ENCODE measurements at places on chromosomes 16 and 17.

DNA sequence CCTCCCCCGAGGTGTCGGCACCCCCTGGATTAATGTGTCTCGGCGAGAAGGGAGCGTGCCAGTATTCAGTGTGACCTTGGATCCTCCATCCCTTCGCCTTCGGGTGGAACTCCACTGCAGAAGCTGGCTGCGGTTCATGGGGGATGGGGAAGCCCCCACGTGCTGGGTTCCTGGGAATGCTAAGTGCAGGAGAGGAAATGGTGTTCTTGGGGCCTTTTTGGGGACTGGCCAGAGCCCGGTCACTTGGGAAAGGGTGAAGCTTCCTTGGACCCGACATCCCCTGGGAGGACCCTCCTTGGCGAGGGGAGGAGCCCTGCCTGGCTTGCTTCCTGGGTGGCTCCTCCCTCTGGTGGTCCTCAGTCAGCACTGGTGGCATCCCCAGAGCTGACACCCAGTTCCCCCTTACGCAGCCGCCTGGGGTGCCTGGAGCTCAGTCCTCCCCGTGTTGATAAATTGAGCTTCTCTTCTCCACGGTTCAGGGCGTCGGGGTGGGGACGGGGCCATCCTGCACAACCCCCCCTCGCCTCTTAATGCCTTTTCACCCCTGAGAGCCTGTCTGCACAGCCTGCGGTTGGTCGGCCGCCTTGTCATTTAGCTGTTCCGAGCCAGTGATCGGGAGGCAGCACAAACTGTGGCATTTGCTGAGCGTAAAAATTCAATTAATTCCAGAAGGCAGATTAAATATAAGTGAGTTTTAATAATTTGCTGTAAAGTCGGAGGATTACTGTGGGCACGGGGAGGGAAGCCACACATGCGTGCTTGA lies 30.7 kb upstream of the GSE1 start:
- no peak for DNase-seq

GRCh38 chr17:47686276-47686635 lies 7.7 kb upstream of the TBKBP1 start:
- peak; percentile 38 for DNase-seq

GRCh38 chr17:5841862-5842261 lies 228.3 kb upstream of the WSCD1 start:
- no peak for DNase-seq

- no peak for DNase-seq
Measured at GRCh38 chr17:66451188-66452149, 149.1 kb downstream of the PRKCA start.

- DNase-seq = no peak
Measured at GRCh38 chr17:82813299-82814051, 26.3 kb downstream of the ZNF750 start.

DNA sequence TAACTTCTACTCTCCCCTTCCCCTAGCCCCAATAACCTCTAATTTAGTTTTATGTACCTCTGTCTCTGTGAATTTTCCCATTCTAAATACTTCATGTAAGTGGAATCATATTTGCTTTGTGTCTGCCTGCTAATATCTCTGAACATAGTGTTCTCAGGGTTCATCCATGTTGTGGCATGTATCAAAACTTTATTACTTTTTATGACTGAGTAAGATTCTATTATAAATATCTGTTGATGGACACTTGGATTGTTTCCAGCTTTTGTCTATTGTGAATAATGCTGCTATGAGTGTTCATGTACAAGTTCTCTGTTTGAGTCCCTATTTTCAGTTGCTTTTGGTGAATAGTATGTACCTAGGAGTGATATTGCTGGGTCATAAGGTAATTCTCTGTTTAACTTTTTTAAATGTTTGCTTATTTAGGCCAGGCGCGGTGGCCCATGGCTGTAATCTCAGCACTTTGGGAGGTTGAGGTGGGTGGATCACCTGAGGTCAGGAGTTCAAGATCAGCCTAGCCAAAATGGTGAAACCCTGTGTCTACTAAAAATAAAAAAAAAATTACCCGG lies 92.8 kb downstream of the CHD9 start:
- no peak for DNase-seq

- DNase-seq = no peak
Measured at GRCh38 chr17:699345-699744, 15.3 kb downstream of the VPS53 start.

DNA sequence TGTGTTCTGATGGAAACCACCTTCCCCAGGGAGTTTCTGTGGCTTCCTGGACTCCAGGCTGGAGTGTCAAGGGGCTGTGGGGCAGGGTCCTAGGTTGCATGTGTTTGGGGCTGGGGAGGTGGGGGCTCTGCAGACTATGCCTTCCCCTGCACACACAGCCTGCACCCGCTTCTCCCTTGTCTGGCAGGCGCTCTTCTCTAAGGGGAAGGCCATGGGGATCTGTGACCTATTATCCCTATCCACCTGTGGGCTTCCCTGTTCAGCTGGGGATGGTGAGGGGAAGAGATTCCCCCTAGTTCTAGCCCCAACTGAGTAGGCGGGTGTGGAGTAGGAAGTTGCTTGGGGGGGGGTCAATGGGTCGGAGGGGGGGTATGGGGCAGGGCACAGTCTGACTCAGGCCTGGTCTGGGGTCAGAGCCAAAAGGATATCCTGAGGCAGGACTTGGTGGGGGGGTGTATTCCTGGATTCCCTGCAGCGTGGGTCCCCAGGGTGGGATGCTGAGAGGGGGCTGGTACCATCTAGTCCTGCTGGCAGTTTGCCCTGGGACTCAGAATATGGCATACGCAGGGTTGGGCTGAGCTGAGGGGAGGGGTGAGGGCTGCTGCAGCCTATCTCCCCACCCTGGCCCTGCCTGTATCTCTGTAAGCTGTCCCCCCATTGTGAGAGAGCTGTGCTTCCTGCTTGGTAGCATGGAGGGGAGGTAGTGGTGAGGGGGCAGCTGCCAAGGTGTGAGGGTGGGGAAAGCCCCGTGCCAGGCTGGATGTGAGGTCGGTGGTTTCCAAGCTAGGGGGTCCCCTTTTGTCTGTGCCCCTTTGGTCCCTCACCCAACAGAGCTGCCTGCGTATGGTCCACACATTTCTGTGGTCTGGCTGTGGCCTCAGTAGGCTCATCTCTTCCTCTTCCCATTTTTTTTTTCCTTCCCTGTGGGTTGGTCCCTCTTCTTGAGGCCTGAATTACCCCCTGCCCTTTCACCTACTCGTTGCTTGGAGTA lies 14.7 kb downstream of the RARA start:
- DNase-seq = no peak

DNA sequence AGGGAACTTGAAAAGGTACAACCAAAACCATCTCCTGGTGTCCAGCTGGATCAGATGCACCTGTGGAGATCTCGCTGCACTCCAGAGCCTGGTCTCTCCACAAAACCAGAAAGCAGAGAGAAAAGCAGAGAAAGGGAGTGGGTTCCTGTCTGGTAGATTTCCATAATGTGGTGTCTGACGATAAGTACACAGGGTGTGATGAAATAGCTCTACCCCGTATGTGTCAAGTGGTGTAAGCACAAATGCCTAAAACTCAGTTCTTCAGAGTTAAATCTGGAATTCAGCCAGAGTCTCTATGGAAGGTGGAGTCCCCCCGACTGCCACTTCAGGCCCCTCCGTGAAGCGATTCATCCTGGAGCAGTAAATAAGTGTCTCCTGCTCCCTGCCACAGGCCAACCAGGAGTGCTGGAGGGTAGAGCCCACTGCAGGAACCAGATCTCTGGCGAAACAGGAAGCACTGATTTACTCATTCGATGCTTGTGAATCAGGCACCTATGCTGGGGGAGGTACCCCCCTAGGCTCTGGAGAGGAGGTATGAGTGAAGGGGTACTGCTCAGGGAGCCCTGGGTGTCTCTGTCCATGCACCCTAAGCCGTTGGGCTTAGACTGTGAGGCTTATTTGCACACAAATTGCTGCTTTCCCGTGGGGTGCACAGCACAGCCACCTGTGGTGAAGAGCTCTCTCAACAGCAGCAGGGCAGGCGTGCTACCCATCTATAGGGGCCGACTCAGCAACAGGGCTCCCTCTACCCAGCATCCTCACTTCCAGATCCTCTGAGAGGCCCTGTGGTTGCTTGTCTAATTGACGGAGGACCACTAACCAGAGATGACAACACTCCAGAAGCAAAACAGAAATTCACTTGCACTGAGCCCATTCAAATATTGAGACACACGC lies 97.1 kb upstream of the MYOCD start:
- DNase-seq = no peak

GRCh38 chr16:86735727-86736126 lies 157.4 kb downstream of the FOXL1 start:
- DNase-seq = no peak

GRCh38 chr17:38697061-38697820 lies 7.8 kb upstream of the MLLT6 start:
- no peak for DNase-seq

DNA sequence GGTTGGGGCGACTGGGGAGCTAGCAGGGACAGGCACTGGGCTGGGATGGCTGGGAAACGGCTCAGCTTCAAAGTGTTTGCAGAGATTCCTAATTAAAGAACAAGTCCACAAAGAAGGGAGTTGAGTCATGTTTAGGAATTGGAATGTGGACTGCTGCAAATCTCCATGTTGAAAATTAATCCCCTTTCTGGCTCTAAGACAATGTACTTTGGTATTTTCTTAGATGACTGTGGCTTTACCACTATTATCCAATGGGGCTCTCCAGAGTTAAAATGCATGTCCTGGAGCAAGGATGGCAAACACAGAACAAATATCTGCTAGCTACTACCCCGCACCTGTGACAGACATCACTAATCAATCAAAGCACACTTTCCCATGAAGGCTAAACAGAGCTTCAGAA lies 22.2 kb upstream of the WSCD1 start:
- DNase-seq = no peak

DNA sequence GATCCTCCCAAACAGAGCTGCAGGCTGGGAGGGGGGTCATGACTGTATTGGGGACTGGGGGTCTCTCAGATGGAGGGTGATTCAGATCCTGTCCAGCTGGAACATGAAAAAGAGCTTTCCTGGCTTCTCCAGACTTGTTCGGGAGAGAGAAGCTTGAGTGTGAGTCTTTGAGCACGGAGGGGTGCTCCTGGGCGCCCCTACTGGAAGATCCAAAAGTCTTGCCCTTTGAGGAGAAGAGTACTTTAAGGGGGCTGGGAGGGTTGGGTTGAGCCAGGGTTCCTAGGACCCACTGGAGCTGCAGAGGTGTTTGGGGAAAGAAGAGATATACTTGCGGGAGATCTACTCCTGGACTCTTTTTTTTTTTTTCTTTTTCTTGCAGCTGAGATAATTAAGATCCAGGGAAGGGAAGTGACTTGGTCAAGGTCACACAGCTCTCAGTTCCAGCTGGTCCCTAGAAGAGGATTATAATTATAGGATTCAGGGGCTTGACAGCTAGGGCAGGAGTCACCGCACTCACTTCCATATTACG lies 8.4 kb downstream of the RARA start:
- DNase-seq = no peak

- no peak for DNase-seq
Measured at GRCh38 chr16:87744750-87745514, 20.9 kb downstream of the KLHDC4 start.

- DNase-seq = no peak
Measured at GRCh38 chr17:57985675-57985974, 2.4 kb downstream of the VEZF1 start.

- no peak for DNase-seq
Measured at GRCh38 chr17:74147056-74147835, 56.2 kb upstream of the RPL38 start.

- no peak for DNase-seq
Measured at GRCh38 chr17:68036304-68037147, 991 bp downstream of the KPNA2 start.

DNA sequence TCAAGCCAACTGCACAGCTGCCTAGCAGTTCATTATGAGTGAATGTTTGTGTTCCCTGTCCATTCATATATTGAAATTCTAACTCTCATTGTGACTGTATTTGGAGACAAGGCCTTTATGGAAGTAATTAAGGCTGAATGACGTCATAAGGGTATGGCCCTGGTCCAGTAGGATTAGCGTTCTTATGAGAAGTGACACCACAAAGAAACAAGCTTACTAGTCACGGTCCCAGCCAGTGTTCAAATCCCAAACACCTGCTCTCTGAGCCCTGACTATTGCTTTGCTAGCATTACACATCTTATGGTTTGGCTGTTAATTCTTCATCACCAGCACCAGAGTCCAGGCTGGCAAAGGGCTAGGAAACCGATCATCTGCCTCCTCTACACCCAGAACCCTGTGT lies 2.2 kb downstream of the ZNF668 start:
- DNase-seq = peak; percentile 82

GRCh38 chr17:41071606-41072360 lies 6.1 kb upstream of the KRTAP2-4 start:
- DNase-seq = no peak

DNA sequence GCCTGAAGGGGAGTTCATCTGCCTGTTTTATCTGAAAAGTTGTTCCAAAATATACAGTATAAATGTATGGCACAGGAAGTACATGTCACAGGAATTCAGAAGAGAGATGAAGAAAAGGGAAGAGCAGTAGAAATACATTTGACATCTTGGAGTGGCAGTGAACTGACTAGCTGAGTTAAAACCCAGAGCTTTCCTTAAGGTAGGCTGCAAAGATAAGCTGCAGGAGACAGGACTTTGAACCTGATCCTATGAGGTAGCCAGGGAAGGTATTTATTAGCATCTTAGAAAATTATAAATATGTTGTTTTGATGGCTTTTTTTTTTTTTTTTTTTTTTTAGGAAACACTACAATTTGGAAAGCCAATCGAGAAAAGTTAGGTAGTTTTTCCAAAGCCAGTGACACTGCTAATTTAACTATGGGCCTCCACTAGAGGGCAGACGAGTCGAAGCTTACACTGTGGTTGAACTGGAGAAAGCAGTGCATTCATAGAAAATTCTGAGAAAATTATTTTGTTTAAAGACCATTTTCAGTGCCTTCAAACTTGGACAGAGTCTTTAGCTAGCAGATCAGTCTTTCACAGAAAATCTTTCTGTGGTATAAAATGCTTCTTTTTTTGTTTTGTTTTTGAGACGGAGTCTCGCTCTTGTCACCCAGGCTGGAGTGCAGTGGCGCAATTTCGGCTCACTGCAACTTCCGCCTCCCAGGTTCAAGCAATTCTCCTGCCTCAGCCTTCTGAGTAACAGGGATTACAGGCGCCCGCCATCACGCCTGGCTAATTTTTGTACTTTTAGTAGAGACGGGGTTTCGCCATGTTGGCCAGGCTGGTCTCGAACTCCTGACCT lies 122.3 kb downstream of the SSH2 start:
- no peak for DNase-seq

DNA sequence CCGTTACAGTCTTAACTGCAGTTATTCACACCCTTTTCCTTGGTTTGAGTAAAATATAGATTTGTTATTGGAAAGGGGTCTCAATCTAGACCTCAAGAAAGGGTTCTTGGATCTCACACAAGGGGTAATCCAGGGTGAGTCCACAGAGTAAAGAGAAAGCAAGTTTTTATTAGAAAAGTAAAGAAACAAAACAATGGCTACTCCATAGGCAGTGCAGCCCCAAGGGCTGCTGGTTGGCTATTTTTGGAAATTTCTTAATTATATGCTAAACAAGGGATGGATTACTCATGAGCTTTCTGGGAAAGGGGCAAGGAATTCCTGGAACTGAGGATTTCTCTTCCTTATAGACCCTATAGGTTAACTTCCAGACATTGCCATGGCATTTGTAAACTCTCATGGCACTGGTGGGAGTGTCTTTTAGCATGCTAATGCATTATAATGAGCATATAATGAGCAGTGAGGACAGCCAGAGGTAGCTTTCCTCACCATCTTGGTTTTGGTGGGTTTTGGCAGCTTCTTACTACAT lies 24.5 kb upstream of the MILR1 start:
- no peak for DNase-seq

- DNase-seq = no peak
Measured at GRCh38 chr16:84138824-84139627, 6.0 kb downstream of the HSDL1 start.
